ENCODE measurements at places on chromosomes 2 and 18. TPM values are rescaled to one million over a fixed set of nuclear protein-coding genes. Genes with fewer than 3 reads are reported as not detected.

UNC50 gene
- polyA plus RNA-seq, result 58.6 TPM

GRCh38 chr2:96204836-96205624, 3.6 kb downstream of the STARD7 start:
- no peak for DNase-seq

DNA sequence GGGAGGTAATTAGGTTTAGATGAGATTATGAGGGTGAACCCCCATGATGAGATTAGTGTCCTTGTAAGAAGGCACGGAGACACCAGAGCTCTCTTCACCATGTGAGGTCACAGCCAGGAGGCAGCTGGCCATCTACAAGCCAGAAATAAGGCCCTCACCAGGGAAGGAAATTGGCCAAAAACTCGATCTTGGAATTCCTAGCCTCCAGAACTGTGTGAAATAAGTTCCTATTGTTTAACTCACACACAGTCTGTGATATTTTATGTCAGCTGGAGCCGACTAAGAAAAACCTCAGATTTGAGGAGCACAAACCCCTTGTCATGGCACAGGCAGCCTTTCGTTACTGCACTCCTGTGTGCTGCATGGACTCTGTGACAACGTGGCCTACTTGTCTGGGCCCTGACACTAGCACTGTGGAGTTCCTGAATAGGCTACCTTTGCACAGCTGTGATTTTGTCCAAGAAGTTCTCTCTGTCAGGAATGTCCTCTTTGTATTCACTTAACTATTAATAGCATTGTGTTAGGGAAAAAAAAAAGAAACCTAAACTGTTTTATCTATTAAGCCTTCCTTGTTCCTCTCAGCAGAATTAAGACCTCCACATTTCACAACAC, 319.8 kb downstream of the TDRD15 start:
- no peak for DNase-seq

- DNase-seq, result no peak
Measured at GRCh38 chr2:8817221-8817620, 20.2 kb downstream of the KIDINS220 start.

PJVK gene
- not detected for polyA plus RNA-seq

UGT1A7 gene
- polyA plus RNA-seq, result not detected

DNA sequence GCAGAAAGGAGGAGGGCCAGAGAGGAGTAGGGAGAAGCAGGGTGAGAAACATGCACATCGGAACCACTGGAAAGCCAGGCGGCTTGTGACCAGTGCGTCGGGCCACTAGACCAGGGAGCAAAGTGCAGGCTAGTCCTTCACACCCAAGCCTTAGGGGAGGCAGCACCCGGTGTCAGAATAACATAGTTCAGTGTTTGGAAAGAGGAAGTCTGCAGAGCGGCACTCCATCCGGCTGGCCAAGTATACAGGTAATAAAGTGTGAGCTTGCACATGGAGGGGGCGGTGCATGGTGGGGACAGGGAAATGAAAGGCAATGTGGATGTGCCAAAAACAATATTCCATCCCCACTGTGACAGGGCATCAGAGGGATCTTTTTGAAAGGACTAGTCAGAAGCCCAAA, 69.7 kb downstream of the ZNF521 start:
- no peak for DNase-seq

GRCh38 chr2:164840458-164840929, 1.1 kb downstream of the COBLL1 start:
- no peak for DNase-seq

SIX3 gene
- not detected for polyA plus RNA-seq

- no peak for DNase-seq
Measured at GRCh38 chr2:183029219-183029618, 9.0 kb downstream of the NCKAP1 start.

DNA sequence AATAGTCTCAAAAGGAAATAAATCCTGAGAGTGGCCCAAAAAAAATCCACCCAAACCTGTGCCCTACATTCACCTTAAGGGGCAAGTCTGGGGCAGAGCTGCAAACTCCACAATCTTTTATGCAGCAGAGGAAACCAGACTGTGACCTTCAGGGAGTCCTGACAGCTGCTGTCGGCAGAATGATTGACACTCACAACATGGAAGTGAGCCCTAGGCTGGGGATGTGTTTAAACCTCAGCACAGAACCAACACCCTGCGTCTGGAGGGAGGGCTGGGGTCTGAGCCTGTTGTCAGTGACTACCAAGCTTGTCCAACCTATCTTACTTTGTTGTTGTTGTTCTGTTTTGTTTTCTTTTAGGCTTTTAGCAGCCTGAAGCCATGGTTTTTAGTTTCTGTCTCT, 39.6 kb downstream of the CRACDL start:
- no peak for DNase-seq

DNA sequence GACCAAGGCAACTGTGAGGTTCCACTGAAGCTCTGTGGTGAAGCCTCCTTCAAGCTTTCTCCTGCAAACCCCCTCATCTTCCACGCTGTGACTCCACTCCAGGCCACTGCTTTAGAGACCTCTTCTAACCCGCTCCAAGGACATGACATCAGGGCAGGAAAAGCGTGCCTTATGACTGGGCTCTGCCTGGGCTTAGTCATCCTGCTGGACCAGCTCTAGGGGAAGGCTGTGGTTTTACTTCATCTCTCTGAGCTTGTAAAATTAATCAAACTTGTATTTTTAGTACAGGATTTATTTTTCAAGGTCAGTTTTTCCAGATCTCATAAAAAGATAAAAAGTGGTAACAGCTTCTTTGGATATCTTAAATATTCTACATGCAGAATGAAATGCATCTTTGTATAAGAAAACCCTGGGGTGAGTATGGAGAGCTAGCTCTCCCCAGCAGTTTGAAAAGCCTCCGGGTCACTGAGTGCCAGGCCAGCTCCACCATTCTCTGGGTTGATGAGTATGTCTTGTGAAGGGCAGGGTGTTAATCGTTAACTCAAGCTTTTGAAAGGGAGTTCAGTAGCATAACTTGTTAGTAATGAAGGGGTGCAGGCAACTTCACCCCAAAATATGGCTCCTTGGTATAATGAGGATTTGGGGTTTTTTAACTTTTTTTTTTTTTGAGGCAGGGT, 33.1 kb upstream of the YPEL5 start:
- no peak for DNase-seq

- no peak for DNase-seq
Measured at GRCh38 chr2:43363120-43363519, 136.7 kb upstream of the ZFP36L2 start.

FER1L5 gene
- not detected for polyA plus RNA-seq

PARD6G gene
- not detected for polyA plus RNA-seq

REEP1 gene
- not detected for polyA plus RNA-seq

RIT2 gene
- not detected for polyA plus RNA-seq

DNA sequence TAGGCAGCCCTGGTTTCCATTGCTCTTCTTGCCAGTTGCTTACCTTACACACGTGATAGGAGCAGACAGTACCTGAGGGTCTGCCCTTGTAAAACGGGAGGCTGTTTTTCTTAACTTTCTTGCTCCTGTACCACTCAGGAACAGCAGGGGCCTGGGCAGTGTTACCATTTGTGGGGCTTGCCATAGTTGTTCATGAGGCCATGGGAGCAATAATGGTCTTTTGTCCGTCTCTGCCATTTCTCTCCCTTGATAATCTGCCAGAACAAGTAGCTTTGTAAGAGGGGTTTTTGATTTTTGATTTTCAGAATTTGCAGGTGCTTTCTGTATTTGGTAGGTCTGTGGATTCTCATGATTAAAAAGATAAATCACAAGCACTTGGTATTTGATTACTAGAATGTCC, 259.0 kb downstream of the PHLPP1 start:
- no peak for DNase-seq

- DNase-seq, result no peak
Measured at GRCh38 chr2:151161821-151162551, 99.7 kb downstream of the RBM43 start.

GTF2A1L gene
- not detected for polyA plus RNA-seq

DNA sequence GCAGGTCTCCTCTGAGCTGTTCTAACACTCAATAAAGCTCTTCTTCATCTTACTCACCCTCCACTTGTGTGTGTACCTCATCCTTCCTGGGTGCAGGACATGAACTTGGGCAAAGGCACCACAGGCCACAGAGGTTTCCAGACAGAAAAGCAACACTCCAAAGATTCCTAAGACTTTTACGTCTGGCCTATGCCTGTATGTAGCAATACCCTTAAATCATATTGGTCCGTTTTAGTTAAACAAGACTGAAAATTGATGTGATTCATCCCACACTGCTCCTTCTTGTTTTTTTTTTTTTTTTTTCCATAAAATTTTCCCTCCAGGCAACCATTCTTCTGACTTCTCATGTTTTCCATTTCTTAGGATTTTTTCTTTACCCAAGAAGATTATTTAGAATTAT, 404.3 kb downstream of the PID1 start:
- DNase-seq, result no peak

CYP1B1 gene
- 1.2 TPM for polyA plus RNA-seq

GRCh38 chr2:121049131-121049530, 235.9 kb downstream of the TFCP2L1 start:
- DNase-seq, result no peak

DNA sequence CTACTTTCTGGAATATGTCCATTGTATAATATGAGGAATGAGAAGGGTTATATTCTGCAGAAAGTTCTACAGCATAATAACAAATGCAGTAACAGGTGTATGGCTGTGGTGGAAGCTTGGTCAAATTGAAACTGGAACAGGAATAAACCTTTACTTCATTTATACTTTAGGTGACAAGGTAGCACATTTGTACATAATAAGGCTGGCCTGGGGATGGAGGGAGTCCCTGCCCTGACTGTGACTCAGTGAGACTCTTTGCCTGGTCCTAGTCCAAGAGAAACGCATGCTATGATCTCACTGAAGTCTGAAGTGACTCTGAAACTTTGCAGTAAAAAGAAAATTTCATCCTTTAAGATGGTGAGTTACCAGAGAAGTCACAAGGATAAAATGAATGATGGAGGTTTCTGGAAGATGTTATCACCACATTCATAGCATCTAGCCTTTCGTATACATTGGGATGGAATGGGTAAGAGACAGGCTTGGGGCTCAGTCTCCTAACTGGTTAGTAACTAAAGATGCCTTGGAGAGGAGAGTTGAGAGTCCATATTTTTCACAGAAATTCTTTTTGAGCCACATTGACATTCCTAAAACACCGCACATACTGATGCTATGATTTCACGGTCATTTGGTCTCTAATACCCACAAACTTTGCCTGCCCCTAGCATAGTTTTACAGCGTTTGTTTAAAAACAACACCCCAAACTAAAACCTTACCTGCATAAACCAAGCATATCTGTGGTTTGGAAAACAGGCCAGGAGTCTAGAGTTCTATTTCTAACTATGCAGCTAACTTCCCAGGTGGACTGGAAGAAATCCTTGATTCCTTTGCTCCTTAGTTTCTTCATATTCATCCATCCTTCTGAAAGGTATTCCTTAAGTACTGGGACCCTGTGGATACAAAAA, 42.4 kb upstream of the NABP1 start:
- DNase-seq, result no peak

DNA sequence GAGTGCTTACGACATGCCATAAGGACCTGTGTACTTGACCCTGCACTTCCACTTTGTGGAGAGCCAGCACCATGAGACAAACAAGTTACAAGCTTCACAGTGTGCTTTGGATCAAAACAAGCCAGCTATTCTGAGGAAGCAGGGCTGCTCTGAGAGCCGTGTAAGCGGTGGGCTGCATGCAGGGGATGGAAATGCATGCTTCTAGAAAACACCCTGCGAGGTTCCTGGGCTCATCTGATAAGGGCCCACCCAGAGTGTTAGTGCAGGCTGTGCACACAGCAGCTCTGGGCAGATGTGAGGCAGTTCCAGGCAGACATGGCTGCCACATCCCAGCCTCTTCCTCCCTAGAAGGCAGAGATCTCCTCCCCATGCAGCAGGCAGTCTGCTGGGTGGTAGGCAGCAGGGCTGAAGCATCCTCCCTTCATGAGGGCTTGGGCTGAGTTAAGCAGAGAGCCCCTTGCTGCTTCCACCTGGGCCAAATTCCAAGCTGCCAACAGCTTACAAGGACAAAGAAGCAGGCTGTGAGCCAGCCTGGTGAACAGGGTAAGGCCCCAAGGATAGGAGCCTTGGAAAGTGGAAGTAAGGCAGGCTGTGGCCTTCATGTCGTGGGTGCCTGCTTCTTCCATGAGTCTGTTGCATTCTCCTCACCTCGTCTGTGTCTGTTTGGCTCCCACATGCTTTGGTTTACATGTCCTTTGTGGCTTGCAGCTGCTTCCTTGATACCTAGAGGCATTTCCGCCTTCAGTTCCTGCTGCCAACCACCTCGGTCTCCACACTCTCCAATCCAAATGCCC, 7.7 kb downstream of the PSD4 start:
- no peak for DNase-seq

COL5A2 gene
- polyA plus RNA-seq, result not detected

DNA sequence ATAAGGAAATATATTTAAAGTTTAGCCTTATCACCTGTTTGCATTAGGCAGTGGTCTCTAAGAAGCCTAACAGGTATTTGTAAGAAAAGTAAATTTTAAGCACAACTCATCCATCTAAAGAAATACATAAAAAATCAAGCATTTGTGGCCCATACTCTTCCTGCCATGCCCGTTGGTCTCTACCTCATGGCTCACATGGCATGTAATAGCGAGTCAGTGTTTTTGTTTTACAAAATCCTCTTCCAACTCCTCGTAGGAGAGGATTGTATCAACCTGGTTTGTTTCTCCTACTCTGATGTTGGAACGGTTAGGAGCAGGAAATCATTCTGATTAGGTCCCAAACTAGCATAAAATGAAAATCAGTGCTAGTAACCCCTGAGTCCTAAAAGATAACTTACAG, 91.8 kb downstream of the FMNL2 start:
- DNase-seq, result no peak

DNA sequence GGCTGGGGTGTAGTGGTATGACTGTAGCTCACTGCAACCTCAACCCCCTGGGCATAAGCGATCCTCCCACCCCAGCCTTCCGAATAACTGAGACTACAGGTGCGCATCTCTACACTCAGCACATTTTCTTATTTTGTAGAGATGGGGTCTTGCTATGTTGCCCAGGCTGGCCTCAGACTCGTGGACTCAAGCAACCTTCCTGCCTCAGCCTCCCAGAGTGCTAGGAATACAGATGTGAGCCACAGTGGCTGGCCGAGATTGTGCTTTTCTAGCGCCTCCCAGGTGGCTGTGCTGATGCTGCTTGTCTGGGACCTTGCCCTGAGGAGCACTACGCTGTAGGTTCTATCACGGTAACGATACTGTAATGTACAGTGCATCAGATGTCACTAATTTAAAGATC, 155.6 kb downstream of the AGAP1 start:
- DNase-seq, result no peak

GRCh38 chr18:24459772-24460171, 665 bp upstream of the HRH4 start:
- no peak for DNase-seq

MOCOS gene
- polyA plus RNA-seq, result not detected

NEURL3 gene
- polyA plus RNA-seq, result not detected

GRCh38 chr2:95206096-95206495, 1.2 kb upstream of the ZNF892 start:
- DNase-seq, result no peak
